H1 (cell line): ENCODE measurements at places on chromosomes 4 and X.

GRCh38 chrX:11380187-11380844 lies 87.1 kb downstream of the AMELX start:
- no peak for DNase-seq

DNA sequence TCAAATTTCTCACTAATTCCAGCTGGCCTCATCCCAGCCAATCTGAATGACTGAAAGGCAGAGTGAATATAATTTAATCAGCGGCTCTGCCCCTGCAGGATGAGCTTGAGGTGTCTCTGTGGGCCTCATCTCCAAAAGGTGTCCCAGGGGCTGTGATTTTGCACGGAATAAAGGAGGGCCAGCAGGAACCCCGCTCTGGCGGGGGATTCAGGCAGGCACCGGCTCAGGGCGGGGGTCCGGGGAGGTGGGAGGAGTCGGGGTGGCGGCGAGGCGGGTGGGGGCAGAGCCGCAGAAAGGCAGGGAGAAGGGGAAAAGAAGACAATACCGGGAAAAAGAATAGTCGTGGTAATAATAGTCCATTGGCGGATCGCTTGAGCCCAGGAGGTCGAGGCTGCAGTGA lies 16.0 kb upstream of the ERCC6L start:
- DNase-seq: peak; percentile 48

DNA sequence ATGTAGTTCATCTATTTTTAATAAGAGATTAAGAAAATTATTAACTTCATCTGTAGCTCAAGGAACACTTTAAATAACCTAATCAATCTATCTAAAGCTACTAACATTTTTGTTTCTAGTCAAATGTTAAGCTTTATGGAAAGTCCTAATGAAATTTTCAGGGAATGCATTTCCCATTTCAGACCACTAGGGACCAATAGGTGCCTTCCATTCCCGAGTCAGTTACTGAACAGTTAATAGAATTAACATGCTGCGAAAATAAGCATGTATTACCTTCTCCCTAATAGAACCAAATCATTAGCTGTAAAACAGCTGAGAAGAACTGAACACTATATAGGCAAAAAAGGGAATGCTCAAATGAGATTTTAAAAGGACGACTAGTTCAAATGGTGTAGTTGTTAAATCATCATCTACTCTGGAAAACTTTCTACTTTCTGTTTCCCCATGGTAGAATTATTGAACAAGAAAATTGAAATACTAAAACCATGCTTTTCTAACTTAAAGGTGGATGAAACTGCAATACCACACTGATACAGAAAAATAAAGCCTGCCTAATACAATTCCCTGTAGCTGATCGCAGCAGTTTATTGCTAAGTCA lies 22.5 kb downstream of the STX18 start:
- no peak for DNase-seq

DNA sequence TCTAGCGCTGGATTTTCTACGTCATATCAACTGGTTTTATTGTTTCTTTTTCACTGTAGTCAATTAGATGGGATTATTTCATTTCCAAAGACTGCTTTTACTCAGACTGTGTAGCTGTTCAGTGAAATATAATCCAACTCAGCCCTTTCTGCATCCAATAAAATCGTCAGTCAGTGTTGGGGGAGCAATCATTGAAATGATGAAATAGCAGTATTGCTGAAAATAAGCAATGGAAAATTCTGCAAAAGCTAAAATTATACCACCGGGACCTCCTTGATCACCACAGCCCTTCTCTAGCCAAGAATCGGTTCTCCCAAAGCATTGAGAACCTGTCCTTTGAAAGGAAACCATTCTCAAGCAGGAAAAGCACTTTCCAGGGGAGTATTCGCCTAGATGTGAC lies 243.1 kb upstream of the TENM3 start:
- no peak for DNase-seq

GRCh38 chr4:166092797-166093290 lies 219.8 kb downstream of the TLL1 start:
- DNase-seq: no peak

DNA sequence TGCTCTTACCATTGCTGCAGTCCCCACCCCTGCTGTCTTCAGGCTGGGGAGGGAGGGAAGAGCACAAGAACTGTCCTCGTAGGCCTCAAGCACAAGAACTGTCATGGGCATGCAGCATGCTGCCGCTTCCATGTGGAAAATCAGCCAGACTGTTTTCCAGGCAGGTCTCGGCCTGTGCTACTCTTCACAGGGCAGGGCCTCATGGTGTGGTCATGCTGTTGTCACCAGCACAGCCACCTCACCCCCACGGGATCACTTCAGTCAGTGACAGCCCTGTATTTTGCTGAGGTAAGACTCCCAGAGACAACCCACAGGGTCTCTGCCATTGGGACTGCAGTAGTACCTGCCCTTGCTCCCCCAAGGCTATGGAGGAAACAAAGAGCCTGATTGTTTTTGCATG lies 205.3 kb downstream of the NAP1L3 start:
- no peak for DNase-seq

DNA sequence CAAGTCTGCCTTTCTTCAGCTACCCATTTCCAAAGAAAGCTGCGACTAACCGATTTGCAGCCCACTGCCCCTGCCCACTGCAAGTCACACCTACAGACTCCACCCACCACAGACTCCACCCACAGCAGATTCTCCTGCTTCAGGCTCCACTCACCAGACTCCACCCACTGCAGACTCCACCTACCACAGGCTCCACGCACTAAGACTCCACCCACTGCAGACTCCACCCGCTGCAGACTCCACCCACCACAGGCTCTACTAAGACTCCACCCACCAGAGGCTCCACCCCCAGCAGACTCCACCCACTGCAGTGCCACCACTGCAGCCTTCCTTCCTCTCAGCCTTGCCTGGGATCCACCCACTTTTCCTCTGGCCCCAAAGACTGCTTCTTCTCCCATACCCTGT lies 41.3 kb downstream of the ABLIM2 start:
- peak; percentile 81 for DNase-seq

DNA sequence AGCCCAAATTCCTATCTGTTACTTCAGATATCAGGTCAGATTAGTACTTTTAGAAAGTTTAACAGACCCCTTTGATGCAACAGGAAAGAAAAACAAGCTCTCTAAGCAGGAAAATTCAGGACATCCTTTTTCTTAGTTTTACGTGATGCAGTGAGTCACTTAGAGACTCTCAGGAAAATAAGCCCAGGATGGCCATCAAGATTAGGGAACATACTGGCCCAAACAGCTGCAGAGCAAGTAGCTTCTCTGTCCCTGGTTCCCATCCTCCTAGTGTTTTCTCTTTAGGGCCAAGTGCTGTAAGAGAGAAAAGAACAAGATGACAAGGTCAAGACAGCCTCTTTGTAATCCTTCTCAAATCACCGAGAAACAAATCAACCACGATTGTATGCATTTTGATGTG lies 219.1 kb downstream of the ZNF674 start:
- no peak for DNase-seq

- no peak for DNase-seq
Measured at GRCh38 chr4:15149839-15150592, 147.7 kb downstream of the CPEB2 start.

- no peak for DNase-seq
Measured at GRCh38 chr4:108877821-108878220, 115.0 kb upstream of the ETNPPL start.

GRCh38 chr4:42150653-42151567 lies 1.5 kb downstream of the BEND4 start:
- no peak for DNase-seq
